ENCODE measurements at places on chromosomes 7 and 10.

- no peak for DNase-seq
Observed at GRCh38 chr7:44391171-44391570, 65.8 kb upstream of the CAMK2B start.

- DNase-seq, result no peak
Observed at GRCh38 chr10:4748491-4749270, 77.3 kb upstream of the AKR1E2 start.

DNA sequence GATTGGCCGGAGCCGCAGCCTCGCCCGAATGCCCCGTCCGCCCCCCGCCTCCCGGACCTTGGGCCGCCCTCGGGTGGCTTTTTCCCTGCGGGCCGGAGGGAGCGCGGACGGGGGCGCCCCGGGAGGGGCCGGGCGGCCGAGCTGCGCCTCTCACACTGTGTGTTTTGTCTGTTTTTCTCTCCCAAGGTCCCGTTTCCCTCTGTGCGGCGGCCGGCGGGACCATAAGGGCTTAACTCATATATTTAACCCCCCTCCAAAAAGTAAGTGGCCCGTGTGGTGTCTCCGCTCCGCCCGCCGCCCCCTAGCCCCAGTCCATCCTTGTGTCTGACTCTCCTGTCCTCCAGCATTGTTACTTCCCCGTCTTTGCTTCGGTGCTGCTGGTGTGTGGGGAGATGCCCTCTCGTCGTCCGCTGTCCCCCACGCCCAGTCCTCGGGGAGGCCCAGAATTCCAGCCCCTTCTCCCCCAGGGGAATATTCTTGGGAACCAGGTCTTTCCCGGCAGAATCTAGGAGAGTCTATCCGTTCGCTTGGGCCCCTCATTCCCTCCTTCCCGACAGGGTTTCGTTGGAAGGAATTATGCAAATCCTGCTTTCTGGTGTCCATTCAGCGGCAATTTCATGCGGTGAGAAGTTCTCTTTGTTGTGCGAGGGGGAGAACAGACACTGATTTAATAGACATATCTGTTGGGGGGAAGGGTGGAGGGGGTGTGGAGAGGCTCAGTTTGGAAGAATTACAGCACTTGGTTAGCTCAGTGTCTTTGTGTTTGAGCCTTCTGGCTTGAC, 1.3 kb downstream of the LCOR start:
- DNase-seq, result peak; percentile 19

DNA sequence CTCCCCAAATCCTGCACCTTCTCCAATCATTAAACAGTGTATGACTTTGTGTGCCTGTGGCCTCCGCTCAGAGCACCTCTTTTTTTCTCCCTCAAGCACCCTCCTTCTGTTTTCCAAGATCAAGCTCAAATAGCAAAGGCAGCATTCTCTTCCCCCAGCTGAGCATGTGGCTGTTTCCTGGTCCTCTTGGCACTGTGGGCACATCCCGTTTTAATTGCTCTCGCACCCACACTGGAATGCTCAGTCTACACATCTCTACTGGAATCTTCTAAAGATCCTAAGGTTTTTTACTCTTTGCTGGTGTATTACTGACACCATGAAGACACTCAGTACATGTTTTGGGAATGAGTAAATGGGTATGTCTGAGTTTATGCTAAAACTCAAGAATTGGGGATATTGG, 107.4 kb downstream of the WDFY4 start:
- no peak for DNase-seq

- DNase-seq, result peak; percentile 25
Observed at GRCh38 chr7:140684066-140684950, 11.6 kb downstream of the ADCK2 start.

DNA sequence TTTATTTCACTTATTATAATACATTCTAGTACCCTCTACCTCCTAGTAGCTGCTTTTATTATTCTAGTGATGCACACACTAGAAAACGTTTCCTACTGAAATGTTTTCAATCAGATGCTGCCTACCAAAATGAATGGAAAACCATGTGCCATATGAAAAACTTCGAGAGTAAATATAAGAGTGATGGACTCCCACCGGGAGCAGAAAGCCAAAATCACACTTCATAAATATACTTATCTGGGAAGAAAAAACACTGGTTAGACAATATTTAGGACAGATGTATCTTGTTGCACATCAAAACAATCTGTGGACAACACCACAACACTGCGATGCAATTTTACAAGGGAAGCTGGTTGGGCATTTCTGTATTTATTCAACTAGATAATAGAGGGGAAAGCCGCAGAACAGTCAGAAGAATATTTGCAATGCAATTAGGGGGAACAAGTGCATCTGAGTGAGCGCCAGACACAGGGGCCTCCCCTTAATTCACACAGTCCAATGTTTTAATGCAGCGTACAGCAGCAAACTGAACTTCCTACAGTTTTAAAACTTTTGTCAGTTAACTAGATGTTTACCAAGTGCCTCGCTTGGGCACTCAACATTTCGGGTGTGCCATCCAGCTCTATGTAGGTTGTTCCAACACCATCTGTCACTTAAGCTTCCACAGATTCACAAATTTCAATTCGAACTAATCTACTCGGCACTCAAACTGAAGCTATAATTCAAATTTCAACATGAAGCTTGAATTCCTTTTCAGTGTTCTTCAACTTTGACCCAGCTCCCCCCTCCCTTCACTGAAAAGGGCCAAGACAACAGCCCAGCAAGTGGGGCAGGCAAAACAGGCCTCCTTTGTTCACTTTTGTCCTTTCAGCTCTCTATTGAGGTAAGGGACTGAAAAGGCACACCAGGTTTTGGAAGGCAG, 7.4 kb downstream of the NRCAM start:
- no peak for DNase-seq

GRCh38 chr7:51660516-51660915, 343.9 kb upstream of the COBL start:
- peak; percentile 3 for DNase-seq

All from PC-9 (cell line).